ENCODE measurements at places on chromosomes 6 and 20. TPM values are rescaled to one million over a fixed set of nuclear protein-coding genes. Genes with fewer than 3 reads are reported as not detected.

The TPBG gene
- 7.9 TPM for total RNA-seq

The CNKSR3 gene
- 29.2 TPM for total RNA-seq

The HSPA1L gene
- total RNA-seq = 0.39 TPM

- DNase-seq = no peak
These were observed 30.4 kb downstream of the SRSF3 start for GRCh38 chr6:36624461-36625157.

The NKAIN4 gene
- not detected for total RNA-seq

GRCh38 chr6:79062708-79063107 lies 15.3 kb downstream of the PHIP start:
- DNase-seq = no peak

DNA sequence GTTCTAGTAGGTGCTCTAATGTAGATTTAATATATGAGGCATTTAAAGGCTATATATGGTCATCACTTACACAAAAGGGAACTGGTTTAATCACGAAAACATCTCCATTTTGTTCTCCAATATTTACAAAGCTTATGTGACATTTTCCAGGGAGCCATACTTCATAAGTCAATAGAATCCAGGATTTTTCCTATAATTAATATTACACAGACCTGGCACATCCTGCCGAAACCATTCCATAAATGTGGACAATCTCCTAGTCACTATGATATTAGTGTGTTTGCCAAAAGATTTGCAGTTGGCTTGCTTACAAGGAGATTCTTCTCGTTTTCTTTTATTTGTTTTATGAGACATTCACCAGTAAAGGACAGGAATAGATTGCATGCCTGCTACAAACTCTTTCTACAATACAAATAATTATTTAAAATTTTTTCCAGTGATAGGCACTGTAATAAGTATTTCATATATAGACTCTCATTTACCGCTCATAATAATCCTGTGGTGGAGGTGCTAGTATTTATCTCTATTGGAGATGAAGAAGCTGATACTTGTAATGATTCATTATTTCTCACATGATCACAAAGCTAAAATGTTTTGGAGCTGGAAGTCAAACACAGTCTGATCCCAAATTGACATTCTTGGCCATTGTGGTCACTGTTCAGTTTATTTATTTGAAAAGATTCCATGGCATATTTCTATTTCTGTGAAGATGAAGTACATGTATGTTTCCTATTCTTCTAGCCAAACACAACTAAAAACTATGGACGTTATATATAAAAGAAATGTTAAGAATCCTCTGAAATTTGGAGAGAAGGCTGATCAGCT lies 597.0 kb downstream of the HTR1B start:
- DNase-seq = no peak

DNA sequence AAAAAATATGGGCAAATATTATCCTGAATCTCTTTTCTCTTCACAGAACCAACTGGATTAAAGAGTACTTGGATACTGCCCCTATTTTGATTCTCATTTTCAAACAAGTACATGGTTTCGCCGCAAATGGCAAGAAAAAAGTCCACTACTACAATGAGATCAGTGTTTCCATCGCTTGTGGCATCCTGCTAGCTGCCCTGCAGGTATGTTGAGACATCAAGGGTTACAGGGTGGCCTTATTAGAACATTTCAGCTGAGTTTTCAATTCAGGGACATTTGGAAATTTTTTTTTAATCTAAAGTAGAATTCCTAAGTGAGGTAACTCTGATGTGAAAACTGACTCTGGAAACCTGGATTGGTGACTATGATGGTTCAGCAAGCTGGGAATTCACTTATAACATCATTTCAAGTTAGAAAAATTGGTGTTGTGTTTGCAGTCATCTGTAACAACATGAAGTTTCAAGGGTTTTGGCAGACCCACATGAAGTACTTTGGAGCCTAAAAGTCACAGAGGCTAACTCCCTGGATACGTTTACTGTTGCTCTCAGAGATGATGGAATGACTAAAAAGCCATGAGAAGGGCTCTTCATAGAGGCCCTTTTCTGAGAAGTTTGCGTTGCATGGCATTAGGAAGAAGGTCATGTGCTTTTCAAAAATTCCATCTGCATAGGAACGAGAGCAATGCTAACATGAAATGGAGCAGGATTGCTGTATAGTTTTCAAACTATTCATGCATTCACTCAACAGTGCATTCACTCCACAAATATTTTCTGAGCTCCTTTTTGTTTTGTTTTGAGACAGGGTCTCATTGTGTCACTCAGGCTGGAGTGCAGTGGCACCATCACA lies 25.5 kb downstream of the IYD start:
- DNase-seq = no peak

DNA sequence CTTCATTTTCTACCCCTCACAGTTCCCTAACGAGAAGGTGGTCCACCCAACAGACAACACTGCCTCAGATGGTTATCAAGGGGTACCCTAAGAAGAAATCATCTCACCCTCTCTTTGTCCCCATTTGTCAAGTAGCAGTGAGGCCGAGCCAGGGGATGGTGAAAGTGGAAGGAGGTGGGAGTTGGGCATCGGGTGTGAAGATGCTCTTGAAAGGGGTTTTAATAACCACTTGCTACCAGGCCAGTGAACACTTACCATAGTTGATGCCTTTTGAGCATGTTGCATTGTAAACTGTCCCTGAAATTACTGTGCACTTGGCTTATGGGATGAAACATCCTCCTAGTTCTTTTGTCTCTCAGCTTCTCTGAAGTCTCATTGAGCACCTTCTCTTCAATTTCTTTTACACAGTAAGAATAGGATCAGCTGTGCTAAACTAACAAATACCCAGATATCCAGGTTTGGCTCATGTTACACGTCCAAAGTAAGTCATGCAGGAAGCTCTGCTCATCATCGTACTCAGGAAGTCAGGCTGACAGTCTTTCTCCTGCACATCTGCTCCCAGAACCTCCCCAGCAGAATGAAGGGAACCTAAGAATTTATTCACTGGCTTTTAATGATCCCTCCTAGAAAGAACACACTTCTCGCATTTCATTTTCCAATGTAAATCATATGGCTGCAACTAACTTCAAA lies 13.3 kb downstream of the HLA-DPB1 start:
- no peak for DNase-seq

Data from MG63 (cell line).